Activated T-cell treated with anti-CD3 and anti-CD28 coated beads, Interleukin-2, amount 50 U/mL, for 72 hours (primary cell): ENCODE measurements at places on chromosomes 6 and 20.
A peak's percentile ranks its signal among the peaks of the same experiment; 100 is the strongest.

- no peak for DNase-seq
Measured at GRCh38 chr20:62758226-62758912, 37.9 kb upstream of the MRGBP start.

DNA sequence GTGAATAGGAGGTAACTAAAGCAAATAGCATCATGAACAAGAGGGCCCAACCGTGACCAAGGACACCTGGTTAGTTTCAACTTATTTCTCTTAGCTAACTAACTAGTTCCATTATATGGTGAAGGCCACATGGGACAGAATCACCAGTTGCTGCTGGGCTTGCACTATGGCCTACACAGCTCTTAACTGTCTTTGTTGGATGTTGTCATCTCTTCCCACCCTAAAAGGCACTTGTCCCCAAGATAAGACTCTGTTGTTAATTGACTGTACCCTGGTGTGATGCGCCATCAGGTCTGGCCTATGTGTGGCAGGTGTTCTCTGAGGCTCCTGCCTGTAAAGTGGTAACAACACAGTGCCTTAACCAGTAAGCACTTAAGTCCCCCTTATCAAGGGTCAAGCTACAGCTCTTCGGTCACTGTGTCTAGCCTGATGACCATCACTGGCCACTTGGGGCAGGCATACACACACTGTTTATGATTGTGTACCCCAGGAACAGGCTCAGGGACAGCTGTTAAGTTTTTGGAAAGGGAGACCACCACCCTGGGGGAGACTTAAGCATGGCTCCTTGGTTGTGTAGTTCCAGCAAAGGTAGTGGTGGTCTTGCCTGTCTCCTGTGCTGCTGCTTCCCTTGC is 51.2 kb downstream of the CHD6 start:
- DNase-seq = no peak

- no peak for DNase-seq
Measured at GRCh38 chr6:117459204-117459944, 23.1 kb upstream of the DCBLD1 start.

- DNase-seq = no peak
Measured at GRCh38 chr6:80468398-80468797, 361.9 kb downstream of the BCKDHB start.

GRCh38 chr6:167233490-167233889 is 57.6 kb upstream of the UNC93A start:
- no peak for DNase-seq

DNA sequence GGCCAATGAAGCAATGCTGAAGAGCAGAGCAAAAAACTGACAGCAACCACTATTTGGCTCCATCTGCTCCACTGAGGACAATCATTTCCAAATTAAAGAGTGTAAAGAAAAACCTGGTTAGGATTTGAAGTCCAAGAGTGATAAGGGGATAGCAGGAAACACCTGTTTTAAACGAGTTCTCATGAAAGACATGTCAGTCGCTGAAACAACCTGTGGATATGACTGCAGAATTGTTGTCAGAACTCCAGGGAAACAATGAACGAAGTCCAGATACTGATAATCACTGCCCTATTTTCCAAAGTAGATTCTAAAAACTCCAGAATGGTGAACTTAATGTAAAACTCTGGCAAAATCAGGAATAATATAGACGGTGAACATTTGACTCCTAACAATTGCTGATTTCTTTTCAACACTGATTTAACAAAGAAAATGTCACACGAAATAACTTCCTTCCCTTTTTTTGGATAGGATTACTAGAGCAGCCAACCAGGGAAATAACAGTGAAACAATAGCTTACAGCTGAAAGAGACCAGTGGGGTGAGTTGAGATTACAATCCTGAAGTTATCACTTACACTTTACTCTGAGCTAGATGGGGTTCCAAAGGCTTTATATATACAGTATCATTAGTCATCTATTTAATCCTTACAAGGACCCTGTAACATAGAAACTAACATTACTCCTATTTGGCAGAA is 83.7 kb downstream of the ELOVL5 start:
- DNase-seq = no peak

- DNase-seq = no peak
Measured at GRCh38 chr6:19833947-19834346, 3.2 kb upstream of the ID4 start.

- DNase-seq = no peak
Measured at GRCh38 chr6:5343998-5344397, 82.7 kb downstream of the FARS2 start.

- no peak for DNase-seq
Measured at GRCh38 chr6:155080881-155081845, 86.0 kb downstream of the TIAM2 start.

- no peak for DNase-seq
Measured at GRCh38 chr20:58938541-58938940, 42.5 kb upstream of the NELFCD start.

- DNase-seq = no peak
Measured at GRCh38 chr6:10890151-10890550, 3.3 kb downstream of the SYCP2L start.

- no peak for DNase-seq
Measured at GRCh38 chr6:53634184-53634631, 31.3 kb downstream of the KLHL31 start.

DNA sequence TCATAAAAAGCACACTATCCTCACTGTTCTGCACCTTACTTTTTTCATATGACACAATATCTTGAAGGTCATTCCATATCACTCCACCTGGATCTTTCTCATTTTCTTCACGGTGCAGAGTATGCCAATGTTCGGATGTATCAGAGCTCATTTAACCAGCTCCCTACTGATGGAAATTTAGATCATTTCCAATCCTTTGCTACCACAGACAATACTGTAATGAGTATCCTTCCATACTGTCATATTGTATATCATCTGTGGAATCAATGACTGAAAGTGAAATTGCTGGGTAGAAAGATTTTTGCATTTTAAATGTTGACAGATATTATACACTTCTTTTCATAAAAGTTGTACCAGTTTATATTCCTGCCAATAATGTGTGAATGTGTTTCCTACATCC is 2.2 kb upstream of the RAB44 start:
- no peak for DNase-seq

DNA sequence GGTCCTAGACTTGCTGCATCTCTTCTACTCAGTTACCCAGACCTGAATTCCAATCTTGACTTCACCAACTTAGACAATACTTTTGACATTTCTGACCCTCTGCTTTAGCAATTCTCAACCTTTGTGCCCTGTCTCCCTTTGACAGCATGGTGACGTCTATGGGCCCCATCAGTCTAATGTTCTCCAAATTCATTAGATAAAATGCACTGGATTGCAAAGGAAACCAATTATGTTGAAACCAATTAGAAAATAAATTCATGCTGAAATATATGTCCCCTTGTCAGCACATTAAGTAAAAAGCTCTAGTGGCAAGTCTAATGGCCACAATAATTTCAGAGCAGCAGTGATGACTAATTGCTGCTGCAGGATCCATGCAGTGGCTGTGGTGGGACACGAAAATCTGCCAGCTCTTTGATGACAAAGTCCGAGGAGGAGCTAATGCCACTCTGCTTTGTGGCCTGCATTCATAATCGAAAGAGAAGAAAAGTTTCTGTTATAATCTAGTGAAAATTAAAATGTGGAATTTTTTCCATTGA is 64.0 kb downstream of the BFSP1 start:
- no peak for DNase-seq

GRCh38 chr6:136525586-136526195 is 24.5 kb downstream of the MAP7 start:
- no peak for DNase-seq

DNA sequence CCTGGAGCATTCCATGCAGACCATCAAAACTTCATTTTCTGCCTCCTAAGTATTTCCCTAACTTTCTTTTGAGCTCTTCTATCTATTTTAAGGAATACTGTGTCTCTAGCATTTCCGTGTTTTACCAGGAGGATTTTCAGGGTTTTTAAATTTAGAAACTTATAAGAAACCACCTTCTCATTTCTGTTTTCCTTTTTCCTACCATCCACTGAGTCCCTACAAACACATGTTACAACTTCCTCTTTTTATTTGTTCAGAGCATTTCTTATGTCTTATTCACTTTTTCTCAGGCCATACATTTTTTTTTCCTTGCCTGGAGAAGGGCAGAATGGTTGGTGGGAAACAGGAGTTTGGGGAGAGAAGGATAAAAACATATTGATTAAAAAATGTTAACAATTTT is 130.0 kb upstream of the BMP5 start:
- DNase-seq = no peak

GRCh38 chr20:8355453-8355852 is 223.4 kb downstream of the PLCB1 start:
- DNase-seq = no peak

DNA sequence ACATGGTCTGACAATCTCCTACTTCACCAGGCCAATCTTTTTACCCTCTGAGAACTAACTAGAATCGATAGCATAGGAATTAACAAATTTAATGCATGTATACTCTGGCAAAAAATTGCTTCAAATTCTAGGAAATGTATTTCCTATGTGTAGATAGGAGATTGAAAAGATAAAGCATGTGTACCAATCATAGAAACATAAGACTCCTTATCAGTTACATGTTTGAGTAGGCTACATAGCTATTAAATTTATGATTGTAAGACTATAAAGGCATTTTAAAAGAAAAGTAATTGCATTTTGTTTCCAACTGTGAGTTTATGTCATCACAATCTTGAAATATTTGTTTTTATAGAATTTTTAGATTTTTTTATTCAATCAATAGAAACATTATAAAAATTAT is 196.6 kb upstream of the HEY2 start:
- no peak for DNase-seq

DNA sequence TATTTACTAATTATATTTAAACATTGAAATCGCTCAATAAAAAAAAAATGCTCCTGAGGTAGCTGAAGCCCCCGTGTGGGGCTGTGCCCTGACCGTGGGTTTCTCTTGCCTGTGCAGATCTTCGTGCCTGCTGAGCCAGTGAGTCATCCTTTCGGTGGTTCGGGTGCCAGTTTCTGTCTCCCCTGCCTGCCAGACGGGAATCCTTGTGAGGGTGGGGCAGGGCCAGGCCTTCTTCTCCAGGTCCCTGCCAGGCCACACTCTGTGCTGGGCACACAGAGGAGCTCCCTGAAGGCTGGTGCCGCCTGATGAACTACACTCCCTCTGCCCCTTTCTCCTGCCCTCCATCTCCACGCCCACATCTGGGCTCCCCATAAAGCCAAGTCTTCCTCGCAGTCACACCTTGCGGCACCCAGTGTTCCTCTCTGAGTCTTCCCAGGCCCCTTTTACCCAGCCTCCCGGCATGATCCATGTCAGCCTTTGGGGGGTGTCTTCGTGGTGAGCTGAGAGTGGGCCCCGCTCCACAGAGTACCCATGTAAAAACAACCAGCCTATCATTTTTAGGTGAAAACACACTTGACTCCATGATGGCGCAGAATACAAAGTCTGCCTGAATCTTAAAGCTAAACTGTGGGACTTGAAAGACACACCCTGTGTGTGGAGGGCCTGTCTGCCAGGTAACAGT is 19.3 kb downstream of the FGD2 start:
- peak; percentile 83 for DNase-seq

GRCh38 chr6:89596484-89596883 is 42.1 kb downstream of the LYRM2 start:
- no peak for DNase-seq

- peak; percentile 76 for DNase-seq
Measured at GRCh38 chr6:168895102-168895812, 358.4 kb downstream of the THBS2 start.

GRCh38 chr6:18390476-18390875 is 3.3 kb downstream of the RNF144B start:
- no peak for DNase-seq

GRCh38 chr20:33842346-33842745 is 31.2 kb downstream of the CHMP4B start:
- no peak for DNase-seq

- DNase-seq = no peak
Measured at GRCh38 chr6:63597141-63598048, 25.1 kb downstream of the LOC128125822 start.

DNA sequence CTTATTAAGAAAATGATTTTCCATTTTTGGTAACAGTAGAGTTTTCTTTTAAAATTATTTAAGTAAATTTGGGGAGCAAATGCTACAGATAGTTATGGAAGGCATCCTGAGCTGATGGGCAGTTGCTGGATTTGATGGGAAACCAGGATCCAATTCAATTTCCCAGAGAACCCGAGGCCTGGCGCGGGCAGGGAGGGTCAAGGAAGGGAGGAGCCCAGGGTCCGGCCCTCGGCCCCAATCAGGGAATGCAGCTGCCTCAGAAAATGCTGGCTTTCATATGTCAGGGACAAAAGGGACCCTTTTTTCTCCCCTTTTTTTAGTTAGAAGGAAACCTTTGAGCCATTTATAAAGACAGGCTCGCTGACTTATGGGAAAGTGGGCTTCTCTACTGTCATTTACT is 42.1 kb downstream of the CTCFL start:
- no peak for DNase-seq

- DNase-seq = no peak
Measured at GRCh38 chr20:13271098-13271497, 50.0 kb downstream of the ISM1 start.

GRCh38 chr20:14232650-14233049 is 104.8 kb downstream of the FLRT3 start:
- DNase-seq = no peak

GRCh38 chr20:50426866-50427718 is 83.1 kb upstream of the PTPN1 start:
- DNase-seq = no peak

DNA sequence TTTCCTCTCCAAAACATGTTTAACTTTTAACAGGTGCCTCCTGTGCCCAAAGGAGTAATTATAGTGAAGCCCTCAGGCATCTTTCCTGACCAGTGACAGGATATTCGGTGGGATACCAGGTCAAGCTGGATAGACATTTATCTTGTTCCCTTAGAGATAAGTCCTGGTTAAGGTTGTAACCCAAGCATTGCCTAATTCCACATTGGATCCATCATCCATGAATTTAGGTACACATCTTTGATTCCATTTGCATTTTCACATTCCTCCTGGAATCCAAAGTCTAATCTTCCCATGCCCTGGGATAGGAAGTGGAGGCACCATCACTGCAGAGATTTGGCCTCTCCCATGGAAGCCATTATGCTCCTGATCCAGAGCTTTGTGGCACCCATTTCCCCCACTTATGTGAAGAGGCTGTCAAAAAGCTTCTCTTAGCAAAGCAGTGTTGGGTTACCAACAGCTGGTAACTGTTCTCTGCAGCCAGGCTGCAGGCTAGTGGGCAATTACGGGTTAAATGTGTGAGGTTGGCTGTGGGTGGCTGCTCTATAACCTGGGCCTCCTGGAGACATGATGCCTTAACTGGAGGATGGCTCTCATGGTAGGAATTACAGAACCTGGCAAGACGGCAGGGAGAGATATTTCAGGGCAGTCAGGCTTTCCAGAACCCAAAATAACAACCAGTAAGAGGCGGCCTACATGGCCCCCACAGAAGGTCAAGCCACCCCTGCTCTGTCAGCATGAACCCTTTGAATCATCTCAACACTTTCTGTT is 96.9 kb upstream of the VGLL2 start:
- no peak for DNase-seq
